Stimulated activated CD8-positive, alpha-beta memory T cell treated with anti-CD3 and anti-CD28 coated beads, Interleukin-2, amount 100 ng/mL, for 1 hour (primary cell): ENCODE measurements at places on chromosomes 13 and 19.

GRCh38 chr19:16027528-16027927 lies 48.8 kb upstream of the TPM4 start:
- no peak for DNase-seq

GRCh38 chr19:7921967-7922835 lies 2.1 kb downstream of the SNAPC2 start:
- no peak for DNase-seq

GRCh38 chr19:51071095-51071405 lies 6.2 kb upstream of the KLK13 start:
- no peak for DNase-seq

GRCh38 chr13:74115133-74115532 lies 19.1 kb downstream of the KLF12 start:
- DNase-seq: no peak

DNA sequence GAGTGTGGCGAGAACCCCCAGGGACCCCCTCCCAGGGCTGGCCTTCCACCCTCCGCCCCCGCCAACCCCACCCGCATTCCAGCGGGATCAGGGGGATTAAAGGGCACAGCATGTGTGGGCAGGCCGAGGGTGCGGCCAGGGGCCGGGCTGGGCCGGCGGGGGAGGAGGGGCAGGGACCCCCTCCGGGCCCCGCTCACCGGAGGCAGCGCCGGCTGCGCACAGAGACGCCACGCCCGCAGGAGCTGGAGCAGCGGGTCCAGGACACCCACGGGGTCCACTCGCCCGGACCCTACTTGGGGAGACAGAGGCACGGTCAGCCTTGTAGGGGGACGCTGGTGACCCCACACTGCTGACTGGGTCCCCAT lies 2.4 kb downstream of the ADAMTSL5 start:
- no peak for DNase-seq

- DNase-seq: no peak
Measured at GRCh38 chr13:98927951-98928927, 49.6 kb downstream of the DOCK9 start.

- no peak for DNase-seq
Measured at GRCh38 chr13:54614726-54615125, 1586.1 kb downstream of the OLFM4 start.
